ENCODE measurements at places on chromosomes 11 and 22.

DNA sequence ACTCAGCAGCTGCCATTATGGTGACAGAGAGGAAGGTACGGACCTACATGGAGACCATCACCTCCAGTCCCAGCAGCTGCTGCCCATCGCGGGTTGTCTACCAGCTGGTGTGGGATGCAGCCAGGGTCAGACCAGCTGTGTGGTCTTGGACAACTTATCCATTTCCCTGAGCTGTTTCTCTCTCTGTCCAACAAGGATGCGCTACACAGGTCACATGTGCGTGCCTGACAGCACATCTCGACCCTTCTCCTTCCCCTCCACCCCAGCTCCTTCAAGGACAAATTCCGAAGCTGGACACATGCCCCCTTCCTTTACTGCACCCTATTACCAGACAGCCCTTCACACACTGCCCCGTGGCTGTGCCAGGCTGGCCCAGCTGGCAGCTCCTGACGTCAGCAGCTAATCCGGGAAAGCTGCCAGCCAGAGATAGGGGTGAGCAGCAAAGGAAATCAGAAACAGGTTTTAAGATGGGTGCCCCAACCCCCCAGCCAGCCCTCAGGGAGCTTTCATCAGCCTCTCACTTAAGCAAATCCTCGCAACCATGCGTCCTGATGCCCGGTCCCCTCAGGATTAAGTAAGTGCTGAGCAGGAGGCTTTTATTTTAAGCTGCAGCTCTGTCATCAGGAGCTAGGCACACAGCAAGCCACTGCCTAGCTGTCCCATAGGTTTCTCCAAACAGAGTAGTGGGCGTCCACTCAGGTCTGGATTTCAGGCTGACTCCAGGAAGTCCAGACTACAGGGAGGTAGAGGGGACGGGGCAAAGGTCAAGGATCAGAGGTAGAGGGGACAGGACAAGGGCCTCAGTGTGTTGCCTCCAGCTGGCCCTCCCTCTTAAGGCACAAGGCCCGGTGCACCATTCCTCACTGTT, 20.3 kb downstream of the TEF start:
- no peak for DNase-seq

- DNase-seq, result no peak
Observed at GRCh38 chr11:47550288-47551047, 2.5 kb downstream of the CELF1 start.

DNA sequence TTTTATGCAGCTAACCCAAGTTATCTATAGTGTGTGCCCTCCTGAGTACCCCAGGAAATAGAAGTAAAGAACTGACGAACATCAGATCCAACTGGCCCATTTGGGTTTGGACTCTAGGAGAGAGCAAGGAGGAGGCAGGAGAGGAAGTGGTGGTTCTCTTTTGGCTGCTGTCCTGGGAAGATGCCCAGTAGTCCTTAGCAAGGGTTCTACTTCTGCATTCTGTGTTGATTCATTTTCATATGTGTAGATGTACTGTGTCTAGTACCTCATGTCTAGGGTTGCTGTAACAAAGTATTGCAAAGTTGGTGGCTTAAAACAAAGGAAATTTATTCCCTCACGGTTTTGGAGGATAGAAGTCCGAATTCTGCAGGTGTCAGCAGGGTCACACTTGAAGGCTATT, 6.6 kb upstream of the MMP27 start:
- DNase-seq, result no peak

DNA sequence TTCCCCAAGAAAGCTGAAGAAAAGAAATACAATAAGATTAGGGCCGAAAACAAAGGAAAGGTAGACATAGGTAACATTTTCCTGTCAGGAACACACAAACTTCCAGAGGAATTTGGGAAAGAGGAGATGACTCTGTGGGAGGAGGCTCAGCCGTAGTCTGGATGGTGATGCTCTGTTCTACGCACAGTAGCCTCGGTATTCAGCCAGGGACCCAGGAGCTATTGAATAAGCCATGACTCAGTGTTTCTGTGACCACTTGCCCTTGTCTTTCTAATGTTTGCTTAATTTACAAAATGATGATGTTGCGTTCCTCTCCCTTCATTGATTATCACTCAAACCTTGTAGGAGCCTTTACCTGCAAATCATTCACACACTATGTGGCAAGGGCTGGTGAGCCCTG, 745.0 kb downstream of the NTM start:
- DNase-seq, result no peak

GRCh38 chr11:20669820-20670684, 666 bp downstream of the NELL1 start:
- DNase-seq, result peak; percentile 71

DNA sequence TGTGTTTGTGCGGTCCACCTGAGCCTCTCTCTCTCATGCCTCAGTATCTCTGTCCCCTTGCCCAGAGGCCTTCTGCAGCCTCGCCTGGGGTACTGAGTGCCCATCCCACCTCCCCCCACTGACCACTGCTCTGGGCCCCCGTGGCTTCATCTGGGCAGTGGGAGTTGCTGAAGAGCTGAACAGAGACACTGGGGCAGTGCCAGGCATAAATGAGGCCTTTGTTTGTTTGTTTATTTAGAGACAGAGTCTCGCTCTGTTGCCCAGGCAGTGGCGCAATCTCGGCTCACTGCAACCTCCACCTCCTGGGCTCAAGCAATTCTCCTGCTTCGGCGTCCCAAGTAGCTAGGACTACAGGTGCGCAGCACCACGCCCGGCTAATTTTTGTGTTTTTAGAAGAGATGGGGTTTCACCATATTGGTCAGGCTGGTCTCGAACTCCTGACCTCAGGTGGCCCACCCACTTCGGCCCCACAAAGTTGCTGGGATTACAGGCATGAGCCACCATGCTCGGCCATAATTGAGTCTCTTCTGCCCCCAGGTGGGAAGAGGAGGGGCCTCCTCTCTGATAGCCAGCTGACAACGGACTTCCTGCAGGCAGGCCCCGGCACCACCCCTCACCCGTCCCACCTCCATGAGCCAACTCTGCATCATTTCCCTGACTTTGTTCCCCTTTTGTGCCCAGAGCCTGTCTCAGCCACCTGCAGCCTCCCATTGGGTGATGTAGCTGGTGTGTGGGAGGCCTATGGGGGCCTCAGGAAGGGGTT, 9.3 kb downstream of the CRYBB3 start:
- DNase-seq, result no peak

GRCh38 chr11:88104408-88104807, 70.8 kb downstream of the RAB38 start:
- DNase-seq, result no peak

DNA sequence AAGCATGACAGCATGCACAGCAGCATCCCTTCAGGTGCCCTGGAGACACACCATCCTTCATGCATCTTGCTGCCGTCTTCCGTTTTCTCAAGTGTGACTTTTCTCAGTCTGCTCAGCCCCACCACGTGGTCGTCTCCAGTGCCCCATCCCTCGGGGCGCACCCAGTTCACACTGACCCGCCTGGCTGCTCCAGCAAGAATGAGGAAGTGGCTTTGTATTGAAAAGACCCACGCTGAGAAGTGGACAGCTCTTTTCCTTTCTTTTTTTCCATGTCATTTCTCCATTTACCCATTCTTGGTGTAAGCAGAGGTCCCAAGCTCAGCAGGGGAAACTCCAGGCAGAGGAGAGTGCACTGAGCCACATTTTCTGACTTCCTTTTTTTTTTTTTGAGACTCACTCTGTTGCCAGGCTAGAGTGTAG, 14.5 kb downstream of the SERPINH1 start:
- DNase-seq, result no peak

- DNase-seq, result peak; percentile 13
Observed at GRCh38 chr11:126599217-126599897, 243.9 kb downstream of the ST3GAL4 start.

DNA sequence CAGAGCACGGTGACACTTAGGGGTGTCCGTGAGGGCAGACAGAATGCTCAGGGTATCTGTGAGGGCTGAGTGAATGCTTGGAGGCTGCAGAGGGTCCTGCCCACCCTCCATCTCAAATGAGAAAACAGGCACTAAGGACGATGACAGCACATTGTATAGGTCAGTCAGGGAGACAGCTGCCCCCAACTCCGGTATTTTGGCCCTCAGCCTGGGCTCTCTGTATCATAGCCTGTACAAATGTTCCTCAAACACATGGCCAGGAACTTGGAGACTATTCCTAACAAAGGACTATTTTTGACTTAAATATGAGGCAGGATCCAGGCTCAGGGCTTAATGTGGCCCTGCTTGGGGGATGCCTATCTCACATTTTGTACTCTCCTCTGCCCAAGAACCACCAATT, 145.4 kb downstream of the OPCML start:
- no peak for DNase-seq

DNA sequence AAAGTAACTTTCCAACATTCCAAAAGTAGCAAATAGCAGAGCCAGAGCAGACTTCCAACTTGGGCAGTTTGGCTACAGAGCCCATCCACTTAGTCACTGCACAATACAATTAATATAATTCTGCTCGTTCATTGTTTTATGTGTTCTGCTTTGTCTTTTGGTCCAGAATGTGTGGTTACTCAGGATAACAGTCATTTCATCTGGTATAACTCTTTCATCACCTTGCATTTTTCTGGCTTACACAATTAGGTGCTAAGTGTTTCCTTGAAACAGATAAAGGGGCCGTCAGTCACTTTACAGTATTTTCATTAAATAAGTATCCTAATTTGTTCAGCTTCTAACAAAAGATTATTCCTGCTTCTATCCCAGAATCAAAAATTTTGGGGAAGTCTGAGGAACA, 87.2 kb downstream of the LARGE2 start:
- no peak for DNase-seq

DNA sequence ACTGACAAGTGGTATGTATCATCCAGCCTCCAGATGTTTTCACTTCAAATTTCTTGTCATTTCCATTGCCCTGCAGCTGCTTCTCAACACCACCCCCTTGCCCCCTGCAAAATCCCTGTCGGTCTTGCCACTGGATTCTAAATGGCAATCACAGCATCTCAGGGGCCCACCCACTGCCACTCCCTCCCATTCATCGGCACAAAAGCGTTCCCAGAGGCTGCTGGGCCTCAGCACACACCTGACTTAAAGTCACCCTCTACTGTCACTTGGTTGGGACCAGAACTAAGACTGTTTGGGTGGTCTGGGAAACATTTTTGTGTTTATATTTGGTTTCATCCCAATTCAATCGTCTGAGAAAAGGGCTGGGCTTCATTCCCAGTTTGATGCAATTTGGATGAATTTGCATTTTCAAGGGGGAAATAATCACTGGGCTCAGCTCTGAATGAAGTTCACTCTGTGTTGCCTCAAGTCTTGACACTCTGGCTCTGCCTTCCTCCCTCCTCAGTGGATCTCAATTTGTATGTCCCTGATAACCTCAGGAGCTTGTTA, 27.1 kb downstream of the SYT13 start:
- no peak for DNase-seq

- no peak for DNase-seq
Observed at GRCh38 chr11:72008728-72009127, 10.0 kb downstream of the IL18BP start.

GRCh38 chr11:69810289-69811118, 8.7 kb downstream of the FGF3 start:
- DNase-seq, result no peak

- no peak for DNase-seq
Observed at GRCh38 chr22:24201681-24202614, 20.7 kb downstream of the SUSD2 start.

GRCh38 chr11:130647371-130647770, 198.9 kb downstream of the ADAMTS15 start:
- DNase-seq, result no peak

DNA sequence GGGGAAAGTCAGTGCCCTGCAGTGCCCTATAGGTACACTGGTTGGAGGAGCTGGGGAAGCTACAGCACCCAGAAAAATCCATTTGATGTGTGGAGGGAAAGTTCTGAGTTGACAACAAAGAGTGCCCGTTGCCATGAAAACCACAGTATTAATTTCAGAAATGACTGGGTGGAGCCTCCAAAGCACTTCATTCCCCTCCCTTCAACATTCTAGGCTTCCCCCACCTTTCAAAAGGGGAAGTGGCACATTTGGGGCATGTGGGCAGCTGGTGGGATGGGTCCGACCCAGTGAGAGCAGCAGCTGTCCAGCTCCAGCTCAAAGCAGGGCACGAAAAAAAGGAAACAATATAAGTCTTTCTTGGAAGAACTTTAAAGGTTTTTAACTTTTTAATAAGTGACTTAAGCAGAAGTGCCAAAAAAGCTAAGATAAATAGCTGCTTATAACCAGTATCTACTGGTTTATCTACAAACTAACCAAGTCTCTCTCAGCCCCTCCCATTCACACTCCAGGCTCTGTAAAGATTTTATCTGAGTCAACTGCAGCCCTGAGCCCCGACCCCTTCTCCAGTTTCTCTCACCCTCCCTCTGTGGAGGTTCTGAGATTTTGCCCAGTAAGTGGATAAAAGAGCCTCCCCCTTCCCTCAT, 9.0 kb upstream of the AHNAK start:
- DNase-seq, result no peak

DNA sequence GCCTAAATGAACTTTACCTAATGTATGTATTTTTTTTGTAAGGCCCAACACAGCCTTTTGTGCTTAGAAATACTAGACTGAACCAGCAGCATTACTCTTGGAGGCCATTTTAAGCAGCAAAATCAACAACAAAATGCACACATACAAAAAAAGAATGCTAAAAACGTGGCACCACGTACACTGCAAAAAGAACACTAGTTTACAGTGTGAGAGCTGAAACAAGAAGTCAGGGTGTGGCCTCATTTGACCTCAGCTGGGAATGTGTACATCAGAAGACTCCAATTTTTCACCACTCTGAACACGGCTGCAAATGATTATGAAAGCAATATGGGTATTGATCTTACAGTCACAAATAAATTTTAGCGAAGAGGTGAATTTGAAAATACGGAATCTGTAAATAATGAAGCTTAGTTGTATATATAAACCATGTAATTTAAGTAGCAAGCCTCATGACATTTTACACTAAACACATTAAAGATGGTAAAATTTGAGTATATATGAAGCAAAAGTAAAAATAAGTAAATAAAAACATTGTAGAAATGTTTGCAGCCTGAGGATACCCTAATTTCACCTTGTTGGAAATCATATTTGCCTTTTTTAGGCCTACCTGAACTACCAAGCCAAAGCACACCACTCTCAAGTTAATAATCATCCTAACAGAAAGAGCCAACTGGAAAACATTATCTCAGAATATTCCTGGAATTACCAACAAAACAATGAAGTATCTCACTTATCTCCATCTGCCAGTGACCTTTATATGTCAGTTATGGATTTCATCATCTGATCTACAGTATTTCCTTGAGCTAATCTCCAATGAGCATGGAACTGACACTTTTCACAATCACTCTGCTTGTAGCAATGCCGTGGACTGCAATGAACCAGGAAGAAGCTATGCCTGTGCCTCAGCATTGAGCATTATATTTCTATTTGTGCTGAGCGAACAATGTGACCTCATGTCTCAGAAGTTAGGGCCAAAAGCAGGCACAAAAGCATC, 319.5 kb upstream of the FAT3 start:
- DNase-seq, result no peak

- DNase-seq, result no peak
Observed at GRCh38 chr11:2576111-2576510, 123.7 kb downstream of the KCNQ1OT1 start.

- DNase-seq, result no peak
Observed at GRCh38 chr22:44814266-44815098, 62.1 kb downstream of the ARHGAP8 start.
